ENCODE measurements at places on chromosomes 6 and 20. TPM values are rescaled to one million over a fixed set of nuclear protein-coding genes. Genes with fewer than 3 reads are reported as not detected.

GRCh38 chr6:2127484-2127911 is 117.9 kb downstream of the GMDS start:
- DNase-seq = no peak

The HLA-DRA gene
- 97.8 TPM for polyA plus RNA-seq

GRCh38 chr6:89630488-89630887 is 8.1 kb downstream of the LYRM2 start:
- DNase-seq = no peak

The PTK7 gene
- 239 TPM for polyA plus RNA-seq

GRCh38 chr20:60206259-60206658 is 248.0 kb downstream of the CDH26 start:
- peak; percentile 10 for DNase-seq

DNA sequence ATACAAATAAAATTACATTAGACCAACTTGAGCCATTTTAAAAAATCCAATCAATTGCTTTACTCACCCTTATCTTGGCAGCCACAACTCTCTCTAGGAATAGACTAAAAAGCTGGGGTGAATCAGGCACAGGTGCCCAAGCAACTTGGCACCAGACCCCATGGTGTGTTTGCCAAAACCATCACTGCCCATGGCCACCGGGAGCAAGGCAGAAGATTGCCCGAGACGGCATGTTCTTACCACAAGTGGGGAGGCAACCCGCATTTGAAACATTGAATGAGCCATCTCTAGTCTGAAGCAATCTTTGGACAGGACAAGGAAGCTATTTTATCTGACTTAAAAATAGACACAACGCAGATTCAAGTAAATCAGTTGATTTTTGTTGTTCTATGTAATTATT is 69.0 kb downstream of the SMLR1 start:
- no peak for DNase-seq

DNA sequence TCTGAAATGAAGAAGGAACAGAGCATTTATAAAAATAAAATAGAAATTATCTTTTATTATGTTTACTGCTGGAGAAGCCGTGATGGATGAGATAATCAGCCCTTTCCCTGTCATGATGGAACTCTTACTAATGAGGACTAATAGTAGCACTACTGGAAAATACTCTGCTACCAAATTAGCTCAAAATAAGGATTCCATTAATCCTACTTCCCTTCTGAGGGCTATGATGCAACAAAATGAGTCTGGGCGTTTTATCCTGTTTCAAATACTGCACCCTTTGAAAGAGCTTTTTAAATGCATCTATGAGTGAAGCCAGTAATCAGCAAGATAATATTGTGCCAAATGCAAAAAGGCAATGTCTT is 59.3 kb upstream of the CARMIL1 start:
- no peak for DNase-seq

The ADGB gene
- 0.46 TPM for polyA plus RNA-seq

DNA sequence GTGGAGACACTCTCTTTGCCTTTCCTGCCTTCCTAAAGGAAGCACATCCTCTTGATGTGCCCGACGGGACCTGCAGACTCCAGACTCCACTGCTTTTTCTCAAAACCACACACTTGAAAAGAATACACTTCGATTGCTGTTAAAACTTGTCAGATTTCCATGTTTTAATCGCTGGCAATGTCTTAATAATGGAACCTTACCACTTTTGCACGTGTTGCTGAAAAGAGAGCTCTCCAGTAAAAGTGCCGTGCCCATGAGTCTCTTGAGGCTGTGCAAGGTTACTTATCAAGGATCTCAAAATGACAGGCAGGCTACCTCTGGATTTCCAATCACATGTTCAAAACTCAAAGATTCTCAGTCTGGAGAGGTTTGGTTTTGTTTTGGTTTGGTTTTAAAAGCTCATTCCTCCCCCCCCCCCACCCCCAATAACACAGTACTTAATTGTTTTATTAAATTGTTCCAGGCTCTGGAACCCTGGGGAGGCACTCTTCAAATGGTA is 12.0 kb upstream of the TFAP2A start:
- DNase-seq = no peak

The WFDC5 gene
- not detected for polyA plus RNA-seq

The NRSN1 gene
- 0.34 TPM for polyA plus RNA-seq

DNA sequence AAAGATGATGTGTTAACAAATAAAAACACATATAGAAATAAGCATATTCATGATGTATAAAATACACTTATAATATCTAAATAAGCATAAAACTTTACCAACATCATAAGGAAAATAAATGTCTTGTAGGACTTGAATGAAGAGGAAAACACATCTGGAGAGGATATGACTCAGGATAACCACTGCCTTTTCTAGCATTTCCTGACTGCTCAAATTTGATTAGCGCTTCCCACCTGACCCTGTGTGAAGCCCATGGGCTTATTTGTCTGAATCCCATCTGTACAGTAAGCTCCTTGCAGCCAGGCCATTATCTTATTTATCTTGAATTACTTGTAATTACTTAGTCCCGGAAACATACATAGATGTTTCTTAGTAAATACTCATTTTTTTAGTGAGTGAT is 608.6 kb downstream of the COL12A1 start:
- no peak for DNase-seq

DNA sequence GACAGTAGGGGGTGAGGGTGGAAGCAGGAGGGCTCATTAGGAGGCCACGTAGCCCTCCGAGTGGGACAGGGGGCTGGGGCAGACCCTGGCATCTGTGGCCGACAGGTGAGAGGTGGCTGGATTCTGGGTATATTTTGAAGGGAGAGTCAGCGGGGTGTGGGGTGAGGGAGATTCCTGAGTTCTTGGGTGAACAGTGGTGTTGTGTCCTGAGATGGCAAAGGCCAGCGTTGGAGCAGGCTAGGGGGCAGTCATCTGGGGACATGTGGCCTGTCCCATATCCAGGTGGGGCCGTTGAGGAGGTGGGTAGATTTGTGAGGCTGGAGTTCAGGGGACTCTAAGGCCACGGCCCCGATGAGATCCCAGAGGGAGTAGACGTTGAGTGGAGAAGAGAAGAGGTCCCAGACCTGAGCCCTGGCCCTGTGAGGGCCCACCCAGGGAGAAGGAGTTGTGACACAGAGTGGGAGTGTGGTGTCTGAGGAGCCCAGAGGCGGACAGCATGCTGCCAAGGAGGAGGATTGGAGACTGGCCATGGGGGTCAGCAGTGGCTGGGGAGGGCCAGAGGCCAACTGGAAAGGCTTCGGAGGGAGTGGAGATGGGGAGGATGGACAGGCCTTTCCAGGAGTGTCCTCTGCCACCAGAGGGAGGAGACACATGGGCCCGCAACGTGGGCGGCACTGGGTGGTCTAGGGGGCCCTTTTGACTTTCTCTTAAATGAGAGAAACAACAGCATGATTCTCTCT is 19.6 kb downstream of the PACSIN1 start:
- no peak for DNase-seq
